ENCODE measurements at places on chromosomes 12 and 14. TPM values are rescaled to one million over a fixed set of nuclear protein-coding genes. Genes with fewer than 3 reads are reported as not detected.

MYH6 gene
- not detected for total RNA-seq

- DNase-seq = no peak
Measured at GRCh38 chr12:23350808-23351207, 598.7 kb downstream of the SOX5 start.

CLEC4E gene
- not detected for total RNA-seq

FSCB gene
- not detected for total RNA-seq

CD4 gene
- not detected for total RNA-seq

NDRG2 gene
- total RNA-seq = 3.6 TPM

- no peak for DNase-seq
Measured at GRCh38 chr14:98890556-98891340, 381.2 kb downstream of the BCL11B start.

- DNase-seq = peak; percentile 38
Measured at GRCh38 chr12:24931666-24932405, 17.1 kb downstream of the BCAT1 start.

DNA sequence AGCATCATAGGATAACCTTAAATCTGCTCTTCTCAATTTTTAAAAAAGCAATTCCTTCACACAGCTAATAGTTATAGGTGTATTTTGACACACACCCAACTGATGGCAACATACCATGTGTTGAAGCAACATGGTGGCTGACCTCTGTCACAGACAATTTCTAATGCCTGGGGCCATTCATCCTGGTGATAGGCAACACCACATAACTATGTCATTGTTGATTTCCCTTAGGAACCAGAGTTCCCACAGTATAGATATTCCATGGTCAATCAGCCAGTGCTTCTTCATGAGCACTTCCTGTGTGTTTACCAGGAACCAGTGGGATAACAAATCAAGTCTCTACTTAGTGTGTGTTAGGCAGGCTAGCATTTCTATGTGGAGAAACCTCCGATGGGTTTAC, 88.3 kb downstream of the FIGNL2 start:
- DNase-seq = no peak

GRCh38 chr12:54040148-54040494, 7.3 kb downstream of the HOXC5 start:
- DNase-seq = no peak

DNA sequence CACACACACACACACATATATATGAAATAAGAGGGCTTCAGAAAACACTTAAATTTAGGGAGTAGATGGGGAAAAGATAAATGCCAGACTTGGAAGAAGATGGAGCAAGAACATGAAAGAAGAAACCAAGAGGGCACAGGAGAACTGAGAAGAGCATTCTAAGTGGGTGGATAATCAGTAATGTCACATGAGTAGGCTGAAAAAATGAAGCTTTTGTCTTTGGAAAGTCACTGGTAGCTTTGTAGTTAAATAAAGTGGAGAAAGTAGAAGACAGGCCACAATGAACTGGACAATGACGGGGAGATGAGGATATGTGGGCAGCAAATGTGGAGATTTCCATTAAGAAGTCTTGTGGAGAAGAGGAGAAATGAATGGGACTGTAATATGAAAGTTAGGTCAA, 2.2 kb upstream of the ZC2HC1C start:
- DNase-seq = no peak
